Body of pancreas (tissue), 4 donors: ENCODE measurements at places on chromosomes 7 and 10.

GRCh38 chr7:7228472-7228871, 46.1 kb downstream of the C1GALT1 start:
- no peak for DNase-seq

DNA sequence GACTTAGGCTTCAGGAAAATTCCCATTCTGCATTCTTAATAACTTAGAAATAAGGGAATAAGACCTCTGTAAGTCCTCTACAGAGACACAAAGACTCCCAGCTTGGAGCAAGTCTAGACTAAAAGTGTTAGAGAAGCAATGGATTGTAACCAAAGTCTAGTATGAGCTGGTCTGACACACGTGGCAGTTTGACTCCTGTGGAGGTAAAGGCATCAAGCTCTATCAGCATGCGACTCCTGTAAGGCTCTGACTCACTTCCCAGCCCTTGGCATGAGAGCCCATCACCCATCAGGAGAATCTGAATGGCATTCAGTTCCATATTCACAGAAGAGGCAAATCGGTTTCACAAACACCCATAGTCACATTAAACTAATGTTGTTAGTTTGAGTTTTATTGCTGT, 4.4 kb upstream of the VSTM4 start:
- DNase-seq, result no peak

- no peak for DNase-seq
Measured at GRCh38 chr7:100176096-100177044, 811 bp downstream of the GPC2 start.

- no peak for DNase-seq
Measured at GRCh38 chr7:23467291-23467805, 2.9 kb downstream of the IGF2BP3 start.

- no peak for DNase-seq
Measured at GRCh38 chr10:110212119-110213006, 5.0 kb downstream of the MXI1 start.

- DNase-seq, result no peak
Measured at GRCh38 chr7:155645662-155646061, 1.2 kb downstream of the RBM33 start.

DNA sequence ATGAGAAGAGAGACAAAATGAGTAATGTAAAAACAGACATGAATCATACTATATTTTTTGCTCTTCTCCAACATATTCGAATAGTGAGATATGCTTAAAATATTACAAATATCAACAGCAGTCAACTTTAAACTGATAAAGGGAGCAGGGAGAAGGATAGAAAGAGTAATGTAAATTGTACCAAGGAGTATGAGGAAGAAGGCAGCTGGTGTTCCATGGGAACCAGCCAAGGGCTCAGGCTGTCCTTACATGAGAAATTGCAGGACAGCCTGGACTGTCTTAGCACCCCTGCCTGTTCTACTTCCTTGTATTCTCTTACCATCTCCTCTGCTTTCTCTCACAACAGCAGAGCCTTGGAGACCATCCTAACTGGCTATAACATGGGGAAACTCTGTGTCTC, 128.7 kb downstream of the TSPAN12 start:
- no peak for DNase-seq

DNA sequence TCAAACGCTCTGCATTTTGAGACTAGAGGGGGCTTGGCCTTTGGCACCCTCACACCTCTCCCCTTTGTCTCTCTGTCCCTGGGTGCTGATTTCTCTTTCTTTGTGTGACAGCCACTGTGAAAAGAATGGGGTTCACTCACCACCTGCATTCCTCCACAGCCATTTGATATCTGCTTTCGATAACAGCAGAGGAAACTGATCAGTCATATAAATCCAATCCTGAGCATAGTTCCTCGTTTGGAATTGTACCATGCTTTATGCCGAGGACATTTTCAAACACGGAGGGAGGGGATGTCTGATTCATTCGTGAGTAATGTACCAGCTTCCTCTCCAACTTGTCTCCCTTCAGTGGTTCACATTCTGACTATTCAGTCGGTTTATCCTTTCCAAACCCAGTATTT, 15.8 kb downstream of the MET start:
- no peak for DNase-seq

GRCh38 chr7:31933481-31933880, 136.7 kb downstream of the PDE1C start:
- DNase-seq, result no peak

DNA sequence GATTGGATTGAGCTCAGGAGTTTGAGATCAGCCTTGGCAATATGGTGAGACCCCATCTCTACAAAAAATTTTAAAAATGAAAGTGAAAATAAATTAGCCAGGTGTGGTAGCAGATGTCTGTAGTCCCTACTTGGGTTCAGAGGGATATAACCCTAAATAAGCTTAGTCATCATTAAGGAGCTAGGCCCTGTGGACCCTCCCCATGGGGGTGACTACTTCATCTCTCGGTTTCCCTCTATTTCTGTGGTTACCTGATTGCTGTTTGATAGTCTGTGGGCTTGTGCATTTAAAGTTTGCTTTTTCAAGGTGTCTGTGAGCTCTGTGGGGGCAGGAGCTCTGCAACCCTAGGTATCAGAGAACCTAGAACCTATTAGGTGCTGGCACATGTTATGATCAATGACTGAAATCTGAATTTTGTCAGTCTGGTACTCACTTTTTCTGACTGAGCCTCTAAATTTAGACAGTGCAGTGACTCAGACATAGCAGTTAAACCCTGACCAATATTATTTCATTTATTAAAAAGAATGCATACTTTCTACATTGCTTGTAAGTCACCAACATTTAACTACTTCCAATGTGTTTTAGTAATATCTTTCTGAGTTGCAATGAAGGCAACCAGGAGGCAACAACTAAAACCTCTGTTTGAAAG, 8.1 kb upstream of the CUZD1 start:
- no peak for DNase-seq

DNA sequence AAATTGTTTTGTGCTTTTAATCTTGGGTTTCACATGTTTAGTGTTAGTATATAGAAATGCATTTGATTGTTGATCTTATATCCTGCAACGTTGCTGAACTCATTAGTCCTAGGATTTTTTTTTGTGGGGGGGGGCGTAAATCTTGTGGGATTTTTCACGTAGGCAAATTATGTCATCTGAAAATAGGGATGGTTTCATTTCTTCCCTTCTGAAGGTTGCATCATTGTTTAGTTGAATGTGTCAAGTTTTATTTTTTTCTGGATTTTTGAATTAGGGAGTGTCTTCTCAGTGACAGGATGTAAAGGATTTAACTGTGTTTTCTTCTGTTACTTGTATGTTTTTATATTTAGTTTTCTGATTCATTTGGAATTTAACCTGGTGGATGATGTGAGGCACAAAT, 26.7 kb downstream of the MKLN1 start:
- no peak for DNase-seq

DNA sequence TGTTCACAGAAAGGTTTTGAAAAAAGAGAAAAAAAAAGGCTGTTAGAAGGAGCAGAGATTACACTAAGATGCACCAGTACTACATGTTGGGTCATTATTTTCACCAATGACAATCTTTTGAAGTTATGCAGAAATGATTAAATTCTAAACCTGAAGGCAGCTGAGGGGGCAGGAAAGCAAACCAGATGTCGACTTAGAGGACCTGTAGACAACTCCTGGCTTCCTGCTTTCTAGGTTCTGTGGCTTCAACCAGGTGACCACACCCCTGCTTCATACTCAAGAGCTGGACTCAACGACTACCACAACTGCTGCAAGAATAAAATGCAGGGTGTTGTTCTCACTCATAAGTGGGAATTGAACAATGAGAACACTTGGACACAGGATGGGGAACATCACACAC, 30.0 kb downstream of the MYOF start:
- no peak for DNase-seq

GRCh38 chr7:93047514-93048099, 70.2 kb downstream of the SAMD9 start:
- no peak for DNase-seq

DNA sequence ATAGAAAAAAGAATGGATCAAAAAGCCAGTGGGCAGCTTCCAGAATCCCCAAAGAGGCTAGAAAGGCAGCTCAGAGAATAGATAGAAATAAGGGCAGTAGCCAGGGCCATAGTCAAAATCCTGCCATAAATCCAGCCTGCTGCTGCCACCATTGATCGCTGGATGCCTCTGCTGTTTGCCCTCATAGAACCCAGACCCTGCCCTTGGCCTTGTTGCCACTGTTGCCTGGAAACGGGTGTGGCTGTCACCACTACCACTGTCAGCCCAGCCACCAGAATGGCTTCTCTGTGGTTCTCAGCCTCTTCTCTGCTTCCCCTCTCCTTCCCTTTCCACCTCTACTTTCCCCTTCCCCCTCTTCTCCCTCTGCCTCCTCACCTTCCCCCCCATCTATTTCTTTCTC, 57.8 kb downstream of the HHEX start:
- DNase-seq, result no peak

DNA sequence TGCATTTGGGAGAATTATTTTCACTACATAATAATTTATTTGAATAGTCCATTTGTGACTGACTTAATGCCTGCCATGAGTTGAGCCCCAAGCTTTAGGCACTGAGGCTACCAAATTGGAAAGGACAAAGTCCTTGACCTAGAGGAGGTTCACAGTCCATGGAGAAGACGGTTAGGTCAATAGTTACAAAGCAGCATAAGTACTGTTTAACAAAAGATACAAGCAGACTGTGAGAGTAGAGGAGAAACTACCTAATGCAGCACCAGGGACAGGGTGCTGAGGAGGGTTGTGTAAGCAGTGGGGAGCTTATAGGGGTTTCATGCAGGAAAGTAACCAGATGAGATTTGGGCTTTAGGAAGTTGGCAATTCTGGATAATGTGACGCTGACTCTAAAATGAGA, 139.2 kb downstream of the LCOR start:
- no peak for DNase-seq

- no peak for DNase-seq
Measured at GRCh38 chr10:132259702-132260482, 47.9 kb downstream of the STK32C start.

DNA sequence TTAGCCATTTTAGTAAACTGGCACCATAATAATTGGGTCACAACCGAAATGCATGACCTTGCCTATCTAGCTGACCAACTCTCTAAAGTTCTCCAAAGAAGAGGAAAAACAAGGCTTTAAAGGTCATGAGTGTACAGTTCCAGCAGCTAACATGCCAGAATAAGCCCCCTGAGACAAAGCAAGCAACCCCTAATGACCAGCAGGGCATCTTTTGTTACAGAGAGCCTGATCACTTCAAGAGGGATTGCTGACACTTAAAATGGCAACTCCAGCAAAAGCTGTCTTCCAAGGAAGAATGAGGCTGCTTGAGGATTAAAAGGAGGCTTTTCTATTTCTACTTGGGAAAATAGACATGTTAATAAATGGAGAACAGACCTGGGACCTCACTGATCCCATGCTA, 213.6 kb downstream of the CDC14C start:
- DNase-seq, result no peak

GRCh38 chr7:129122751-129123509, 21.6 kb upstream of the TSPAN33 start:
- no peak for DNase-seq

GRCh38 chr10:130336617-130337304, 200.6 kb downstream of the GLRX3 start:
- peak; percentile 57 for DNase-seq

DNA sequence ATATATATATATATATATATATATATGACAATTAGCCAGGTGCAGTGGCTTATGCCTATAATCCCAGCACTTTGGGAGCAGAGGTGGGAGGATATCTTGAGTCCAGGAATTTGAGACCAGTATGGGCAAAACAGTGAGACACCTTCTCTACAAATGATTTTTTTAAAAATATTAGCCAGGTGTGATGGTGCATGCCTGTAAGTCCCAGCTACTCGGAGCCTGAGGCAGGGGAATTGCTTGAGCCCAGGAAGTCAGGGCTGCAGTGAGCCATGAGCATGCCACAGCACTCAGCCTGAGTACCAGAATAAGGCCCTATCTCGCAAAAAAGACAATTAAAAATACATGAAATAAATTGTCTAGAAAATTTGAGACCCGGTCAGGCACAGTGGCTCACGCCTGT, 47.2 kb upstream of the MSRB2 start:
- DNase-seq, result no peak

DNA sequence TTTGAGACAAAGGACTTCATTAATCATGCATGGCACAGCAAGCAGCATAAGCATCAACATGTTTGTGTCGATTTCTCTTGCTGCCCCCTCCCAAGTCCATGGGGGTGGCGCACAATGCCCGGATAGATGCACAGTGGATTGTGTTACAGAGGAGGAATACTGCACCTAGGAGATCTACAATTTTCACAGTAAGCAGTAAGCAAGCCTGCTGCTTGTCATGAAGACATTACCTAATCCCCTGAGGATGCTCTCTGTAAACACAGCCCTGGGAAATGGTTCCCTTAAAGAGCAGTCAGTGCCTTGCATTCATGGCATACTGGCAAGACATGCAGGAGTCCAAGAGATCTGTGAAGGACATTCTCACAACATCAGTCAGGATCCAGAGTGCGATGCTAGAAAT, 137.7 kb downstream of the ETV1 start:
- DNase-seq, result no peak

GRCh38 chr7:51259766-51260165, 56.8 kb downstream of the COBL start:
- no peak for DNase-seq

- no peak for DNase-seq
Measured at GRCh38 chr7:47195641-47196040, 386.3 kb downstream of the TNS3 start.

- DNase-seq, result no peak
Measured at GRCh38 chr7:137386966-137387365, 43.4 kb upstream of the PTN start.

GRCh38 chr7:131173145-131173890, 154.4 kb upstream of the MKLN1 start:
- DNase-seq, result no peak

DNA sequence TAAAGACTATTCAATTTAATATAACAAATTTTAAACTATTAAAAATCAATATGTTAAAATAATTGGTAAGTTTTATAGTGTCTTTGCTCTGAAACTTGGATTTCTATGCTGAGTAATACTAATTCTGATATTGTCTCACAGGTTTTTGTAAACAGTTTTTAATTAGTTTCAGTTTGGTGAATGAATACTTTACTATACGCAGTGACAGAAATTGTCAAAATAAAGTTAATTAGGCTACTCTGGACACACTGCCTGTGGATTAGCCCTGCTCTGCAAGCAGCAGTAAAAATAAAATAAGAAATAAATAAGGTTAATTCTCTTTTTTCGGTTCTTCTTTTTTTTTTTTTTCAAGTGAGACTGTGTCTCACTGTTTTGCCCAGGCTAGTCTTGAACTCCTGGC, 105.3 kb downstream of the ANKRD61 start:
- DNase-seq, result no peak

DNA sequence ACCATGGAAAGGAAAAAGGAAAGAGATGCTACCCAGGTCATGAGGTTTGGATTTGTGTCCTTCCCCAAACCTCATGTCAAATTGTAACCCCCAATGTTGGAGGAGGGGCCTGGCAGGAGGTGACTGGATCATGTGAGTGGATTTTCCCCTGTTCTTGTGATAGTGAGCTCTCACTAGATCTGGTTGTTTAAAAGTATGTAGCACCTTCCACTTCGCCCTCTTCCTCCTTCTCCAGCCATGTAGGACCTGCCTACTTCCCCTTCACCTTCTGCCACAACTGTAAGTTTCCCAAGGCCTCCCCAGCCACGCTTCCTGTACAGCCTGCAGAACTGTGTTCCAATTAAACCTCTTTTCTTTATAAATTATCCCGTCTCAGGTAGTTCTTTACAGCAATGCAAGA, 113.9 kb downstream of the FAM107B start:
- DNase-seq, result no peak
